ENCODE measurements at places on chromosomes 7 and 10. TPM values are rescaled to one million over a fixed set of nuclear protein-coding genes. Genes with fewer than 3 reads are reported as not detected.

MLXIPL gene
- not detected for total RNA-seq

CTAGE8 gene
- 0.13 TPM for total RNA-seq

CDHR1 gene
- total RNA-seq: 0.25 TPM

HMX2 gene
- total RNA-seq: not detected

ANLN gene
- total RNA-seq: 14.4 TPM

- DNase-seq: no peak
Measured at GRCh38 chr7:134639683-134640279, 6.9 kb upstream of the BPGM start.

DNA sequence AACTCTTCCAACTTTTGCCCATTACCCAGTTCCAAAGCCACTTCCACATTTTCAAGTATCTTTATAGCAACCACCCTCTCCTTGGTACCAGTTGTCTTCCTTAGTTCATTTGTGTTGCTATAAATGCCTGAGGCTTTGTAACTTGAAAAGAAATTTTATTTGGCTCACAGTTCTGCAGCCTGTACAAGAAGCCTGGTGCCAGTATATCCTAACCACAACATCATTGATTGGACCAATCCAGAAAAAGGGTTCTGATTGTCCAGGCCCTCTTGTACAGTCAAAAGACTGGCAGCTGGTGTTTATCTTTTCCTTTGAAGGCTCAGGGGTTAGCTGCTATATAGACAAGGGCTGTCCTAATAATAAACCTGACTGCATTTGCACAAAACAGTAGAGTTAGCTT, 21.1 kb upstream of the ABCC2 start:
- DNase-seq: no peak

DNA sequence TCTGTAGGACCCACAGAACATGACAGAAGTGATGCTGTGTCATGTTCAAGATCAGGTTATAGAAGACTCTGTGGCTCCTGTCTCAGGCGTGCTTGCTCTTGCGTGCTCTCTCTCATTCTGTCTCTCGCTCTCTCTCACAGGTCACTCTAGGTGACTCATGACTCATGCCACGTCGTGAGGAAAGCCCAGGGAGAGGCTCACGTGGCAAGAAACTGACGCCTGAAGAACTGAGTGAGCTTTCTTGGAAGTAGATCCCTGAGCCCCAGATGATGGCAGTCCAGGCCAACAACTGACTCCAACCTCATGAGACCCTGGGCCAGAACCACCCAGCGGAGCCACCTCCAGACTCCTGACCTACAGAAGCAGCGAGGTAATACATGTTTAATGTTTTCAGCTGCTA, 103.3 kb downstream of the DNMBP start:
- DNase-seq: peak; percentile 93

DNA sequence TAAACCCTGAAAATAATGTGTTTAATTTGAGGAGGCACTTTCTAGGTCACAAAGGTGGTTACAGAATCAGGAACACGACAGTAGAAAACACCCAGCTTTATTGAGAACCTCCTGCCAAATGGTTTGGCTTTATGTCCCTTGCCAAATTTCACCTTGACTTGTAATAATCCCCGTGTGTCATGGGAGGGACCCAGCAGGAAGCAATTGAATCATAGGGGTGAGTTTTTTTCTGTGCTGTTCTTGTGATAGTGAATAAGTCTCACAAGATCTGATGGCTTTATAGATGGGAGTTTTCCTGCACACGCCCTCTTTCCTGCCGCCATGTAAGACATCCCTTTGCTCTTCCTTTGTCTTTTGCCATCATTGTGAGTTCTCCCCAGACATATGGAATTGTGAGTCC, 193.8 kb upstream of the KLF6 start:
- no peak for DNase-seq

- DNase-seq: no peak
Measured at GRCh38 chr10:2882628-2883027, 184.7 kb upstream of the PFKP start.

GRCh38 chr7:31488562-31489203, 25.2 kb upstream of the ITPRID1 start:
- peak; percentile 3 for DNase-seq

DNA sequence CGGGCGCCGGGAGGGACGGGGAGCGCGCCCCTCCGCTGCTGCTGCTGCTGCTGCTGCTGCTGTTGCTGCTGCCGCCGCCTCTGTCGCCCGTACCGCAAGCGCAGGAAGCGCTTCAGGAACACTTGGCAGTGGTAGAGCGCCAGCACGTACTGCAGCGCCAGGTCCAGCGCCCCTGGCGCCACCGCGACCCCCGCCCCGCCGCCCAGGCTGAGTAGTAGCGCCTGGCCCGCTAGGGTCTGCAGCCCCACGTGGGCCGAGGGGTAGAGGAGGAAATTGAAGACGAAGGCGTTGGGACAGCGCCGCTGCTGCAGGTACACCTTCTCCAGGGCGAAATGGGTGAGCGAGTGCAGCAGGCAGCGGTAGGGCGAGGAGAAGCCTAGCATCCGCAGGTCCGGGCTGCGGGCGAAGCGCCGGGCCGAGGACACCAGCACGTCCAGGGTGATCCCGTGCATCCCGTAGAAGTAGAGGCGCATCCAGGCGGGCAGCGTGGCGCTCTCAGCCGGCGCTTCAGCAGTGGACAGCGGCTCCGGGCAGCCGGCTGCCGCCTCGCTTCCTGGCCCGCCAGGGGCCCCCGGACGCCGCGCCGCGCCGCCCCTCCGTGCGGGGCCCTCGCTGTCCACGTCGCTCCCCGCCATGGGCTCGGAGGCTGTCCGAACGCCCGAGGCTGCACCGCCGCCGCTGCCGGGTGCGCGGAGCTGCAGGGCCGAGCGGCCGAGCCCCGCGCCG, at the start of gene TMEM229A:
TSS of gene TMEM229A (minus strand) at position 699 of the 726 bp plus-strand sequence. CDS start at position 635, 64 bp downstream.
- DNase-seq: peak; percentile 16

All from dermis microvascular lymphatic vessel endothelial cell (primary cell).